ENCODE measurements at places on chromosomes 2 and 18.

GRCh38 chr2:96325884-96326255 is 753 bp downstream of the ITPRIPL1 start:
- no peak overlapping the region for H3K27ac ChIP-seq
- no peaks in the 10 kb centered on the region for H3K27me3 ChIP-seq
- DNase-seq = peak; percentile 59
- H3K4me3 ChIP-seq = peak overlapping the region; percentile 48
- no peaks in the 10 kb centered on the region for H3K4me1 ChIP-seq

- peaks cover 18% of the 10 kb centered on the region for H3K4me1 ChIP-seq
- DNase-seq = peak; percentile 18
- peak overlapping the region; percentile 72 for H3K27ac ChIP-seq
- H3K27me3 ChIP-seq = no peaks in the 10 kb centered on the region
- no peaks in the 10 kb centered on the region for H3K36me3 ChIP-seq
These were observed 48.0 kb downstream of the KCNIP3 start for GRCh38 chr2:95345081-95345562.

DNA sequence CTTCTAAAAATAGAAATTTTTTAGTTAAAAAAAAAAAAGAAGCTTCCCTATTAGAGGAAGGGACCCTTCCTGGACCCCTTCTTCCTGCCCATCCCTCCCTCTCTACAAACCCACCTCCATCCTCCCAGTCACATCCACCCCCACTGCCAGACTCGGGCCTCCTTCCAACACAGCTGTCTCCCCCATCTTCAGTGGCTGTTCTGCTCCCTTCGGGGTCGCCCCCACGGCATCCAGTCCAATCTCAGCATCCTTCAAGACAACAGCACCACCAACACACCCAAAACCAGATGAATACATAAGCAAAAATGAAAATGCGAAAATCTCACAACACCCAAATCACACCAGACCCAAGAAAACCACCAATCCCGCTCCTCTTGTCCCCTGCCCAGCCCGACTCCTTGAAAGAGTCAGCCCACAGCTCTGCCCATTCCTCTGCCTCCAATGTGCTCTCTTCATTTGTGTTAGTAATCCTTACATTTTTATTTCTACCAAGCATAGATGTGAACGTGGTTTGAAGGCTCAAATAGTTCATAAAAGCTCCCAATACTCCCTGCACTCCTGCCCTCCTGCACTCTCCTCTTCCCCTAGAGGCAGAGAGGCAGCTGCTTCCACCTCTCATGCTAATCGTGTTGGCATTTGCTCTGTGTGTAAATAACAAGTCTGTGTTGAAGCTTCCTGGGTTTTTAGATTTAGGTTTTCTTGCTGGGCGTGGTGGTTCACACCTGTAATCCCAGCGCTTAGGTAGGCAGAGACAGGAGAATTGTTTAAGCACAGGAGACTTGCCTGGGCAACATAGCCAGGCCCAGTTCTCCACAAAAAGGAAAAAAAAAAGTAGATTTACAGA is 37.0 kb downstream of the MAL start:
- H3K4me1 ChIP-seq = no peaks in the 10 kb centered on the region
- no peak overlapping the region for H3K27ac ChIP-seq
- peak; percentile 28 for DNase-seq
- no peak overlapping the region for H3K4me3 ChIP-seq
- H3K27me3 ChIP-seq = peaks cover 34% of the 10 kb centered on the region

- no peak for DNase-seq
- H3K4me3 ChIP-seq = no peak overlapping the region
- H3K27me3 ChIP-seq = no peaks in the 10 kb centered on the region
- no peaks in the 10 kb centered on the region for H3K36me3 ChIP-seq
These were observed 10.1 kb downstream of the MYO1B start for GRCh38 chr2:191255271-191255670.

DNA sequence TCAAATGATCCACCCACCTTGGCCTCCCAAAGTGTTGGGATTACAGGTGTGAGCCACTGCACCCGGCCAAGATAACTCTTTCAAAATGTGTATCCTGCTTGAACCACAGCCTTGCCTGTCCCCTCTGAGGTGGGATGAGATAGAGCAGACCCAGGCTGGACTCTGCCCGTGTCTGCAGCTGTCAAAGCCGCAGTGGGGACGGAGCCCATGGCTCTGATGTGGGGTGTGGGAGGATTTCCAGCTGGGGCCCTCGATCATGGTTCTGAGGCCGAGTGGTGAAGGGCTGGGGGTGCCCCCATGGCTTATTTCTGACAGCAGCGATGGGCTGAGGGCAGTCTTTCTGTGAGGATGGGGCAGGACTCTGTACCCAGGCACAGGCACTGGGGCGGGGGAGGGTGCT is 104.5 kb downstream of the DGKD start:
- peaks cover 83% of the 10 kb centered on the region for H3K36me3 ChIP-seq
- H3K4me1 ChIP-seq = no peaks in the 10 kb centered on the region
- H3K27me3 ChIP-seq = no peaks in the 10 kb centered on the region
- DNase-seq = no peak
- H3K4me3 ChIP-seq = no peak overlapping the region

DNA sequence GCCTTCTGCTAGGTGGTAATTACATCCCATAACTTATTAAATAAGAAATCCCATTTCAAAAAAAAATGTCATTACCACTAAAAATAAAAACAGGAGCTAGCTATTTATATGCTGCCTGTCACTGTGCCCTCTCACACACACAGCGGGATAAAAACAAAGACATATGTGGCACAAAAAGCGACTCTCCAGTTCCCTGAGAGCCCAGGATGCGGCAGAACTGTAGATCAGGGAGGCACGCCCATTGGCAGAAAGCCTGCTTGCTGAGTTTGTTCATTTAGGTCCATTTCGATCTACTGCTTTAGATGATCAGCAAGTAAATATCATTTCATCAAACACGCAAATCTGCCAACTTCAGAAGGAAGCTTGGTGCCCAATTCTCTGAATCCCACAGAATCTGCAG is 124.4 kb downstream of the TMEM163 start:
- no peak overlapping the region for H3K27ac ChIP-seq
- no peaks in the 10 kb centered on the region for H3K36me3 ChIP-seq
- H3K4me1 ChIP-seq = no peaks in the 10 kb centered on the region

DNA sequence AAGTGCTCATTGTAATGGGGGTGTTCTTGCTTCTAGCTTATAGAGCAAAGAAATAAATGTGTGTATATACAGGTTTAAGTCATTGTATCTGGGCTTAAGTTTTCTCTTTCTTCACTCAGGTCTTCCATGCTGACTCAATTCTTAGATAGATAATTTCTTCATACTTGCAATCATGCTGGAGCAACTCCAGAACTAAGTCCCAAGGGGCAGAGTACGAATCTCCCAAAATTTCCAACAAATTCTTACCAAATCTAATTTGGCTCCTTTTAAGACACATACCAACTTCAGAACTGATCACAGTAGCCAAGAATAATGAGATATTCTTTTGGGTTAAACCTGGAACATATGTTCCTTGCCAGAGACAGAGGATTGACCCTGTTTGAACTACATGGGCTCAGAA is 4.3 kb upstream of the SPAG16 start:
- DNase-seq = no peak
- H3K4me1 ChIP-seq = no peaks in the 10 kb centered on the region
- no peaks in the 10 kb centered on the region for H3K36me3 ChIP-seq
- H3K27ac ChIP-seq = no peak overlapping the region

- H3K27ac ChIP-seq = no peak overlapping the region
- H3K4me3 ChIP-seq = no peak overlapping the region
- H3K36me3 ChIP-seq = no peaks in the 10 kb centered on the region
- no peaks in the 10 kb centered on the region for H3K27me3 ChIP-seq
These were observed 5.4 kb upstream of the PUM2 start for GRCh38 chr2:20356042-20356441.

DNA sequence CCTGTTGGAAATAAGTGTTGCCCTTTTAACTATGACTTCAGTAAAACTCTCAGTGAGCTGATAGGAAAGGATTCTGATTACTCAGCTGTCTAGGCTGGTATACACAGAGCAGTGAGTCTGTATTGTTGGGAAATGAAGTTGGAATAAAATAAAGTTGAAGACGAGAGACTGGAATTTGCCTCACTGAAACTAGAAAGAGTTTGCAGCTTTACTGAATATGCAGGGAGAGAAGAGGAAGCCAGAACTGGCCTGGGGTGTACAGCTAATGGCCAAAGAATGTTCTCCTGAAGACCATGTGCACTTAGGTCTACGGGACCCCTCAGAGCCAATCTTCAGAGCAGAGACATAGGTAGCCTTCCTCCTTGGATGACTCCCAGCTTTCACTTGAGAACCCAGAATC is 26.5 kb downstream of the EIF4E2 start:
- no peak overlapping the region for H3K4me3 ChIP-seq
- no peak overlapping the region for H3K27ac ChIP-seq
- H3K36me3 ChIP-seq = peaks cover 59% of the 10 kb centered on the region
- H3K27me3 ChIP-seq = no peaks in the 10 kb centered on the region

Measured in tibial artery (tissue), 4 donors.